Stimulated activated CD8-positive, alpha-beta memory T cell treated with anti-CD3 and anti-CD28 coated beads, Interleukin-4, amount 100 ng/mL, for 4 hours (primary cell): ENCODE measurements at places on chromosomes 3 and 15.

- no peak for DNase-seq
Measured at GRCh38 chr15:81760686-81761085, 285.1 kb downstream of the MEX3B start.

DNA sequence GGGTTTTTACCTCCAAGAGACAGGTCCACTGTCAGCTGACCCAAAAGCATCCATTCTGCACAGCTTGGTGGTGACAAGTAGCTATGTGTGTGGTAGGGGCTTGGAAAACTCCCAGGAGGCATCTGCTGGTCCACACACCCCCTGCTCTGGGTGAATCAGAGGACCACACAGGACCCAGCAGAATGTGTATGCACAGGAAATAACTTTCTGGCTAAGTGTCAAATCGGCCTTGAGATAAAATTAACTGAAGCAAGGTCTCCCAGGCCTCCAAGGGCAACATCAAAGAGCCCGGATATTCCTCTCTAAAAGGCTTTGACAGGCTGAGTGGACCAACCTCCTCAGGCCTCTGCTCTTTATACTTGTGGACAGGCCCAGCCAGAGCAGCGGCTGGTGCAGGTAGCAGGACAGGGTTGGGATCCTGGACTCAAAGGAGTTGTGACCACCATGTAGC is 66.5 kb downstream of the CTNNB1 start:
- no peak for DNase-seq

- no peak for DNase-seq
Measured at GRCh38 chr3:72345237-72345878, 502.9 kb downstream of the SHQ1 start.

- no peak for DNase-seq
Measured at GRCh38 chr15:26773917-26774316, 1.1 kb upstream of the GABRB3 start.

DNA sequence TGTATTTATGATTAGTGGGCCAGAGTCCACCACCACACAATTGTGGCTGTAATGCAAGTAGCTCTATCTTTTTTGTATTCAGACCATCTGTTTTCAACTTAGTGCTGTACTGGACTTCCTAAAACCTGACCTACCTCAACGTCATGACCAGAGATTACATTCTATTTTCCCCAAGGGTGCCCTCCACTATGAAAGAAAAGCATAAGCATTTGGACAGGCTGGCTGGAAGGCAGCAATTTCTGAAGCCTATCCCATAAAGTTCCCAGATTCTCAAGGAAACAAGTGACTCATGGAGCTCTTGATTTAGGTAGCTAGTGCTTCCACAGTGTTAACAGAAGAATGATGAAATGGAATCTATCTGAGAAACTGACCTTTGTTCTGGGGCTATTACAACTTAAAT is 75.8 kb downstream of the COL8A1 start:
- no peak for DNase-seq

DNA sequence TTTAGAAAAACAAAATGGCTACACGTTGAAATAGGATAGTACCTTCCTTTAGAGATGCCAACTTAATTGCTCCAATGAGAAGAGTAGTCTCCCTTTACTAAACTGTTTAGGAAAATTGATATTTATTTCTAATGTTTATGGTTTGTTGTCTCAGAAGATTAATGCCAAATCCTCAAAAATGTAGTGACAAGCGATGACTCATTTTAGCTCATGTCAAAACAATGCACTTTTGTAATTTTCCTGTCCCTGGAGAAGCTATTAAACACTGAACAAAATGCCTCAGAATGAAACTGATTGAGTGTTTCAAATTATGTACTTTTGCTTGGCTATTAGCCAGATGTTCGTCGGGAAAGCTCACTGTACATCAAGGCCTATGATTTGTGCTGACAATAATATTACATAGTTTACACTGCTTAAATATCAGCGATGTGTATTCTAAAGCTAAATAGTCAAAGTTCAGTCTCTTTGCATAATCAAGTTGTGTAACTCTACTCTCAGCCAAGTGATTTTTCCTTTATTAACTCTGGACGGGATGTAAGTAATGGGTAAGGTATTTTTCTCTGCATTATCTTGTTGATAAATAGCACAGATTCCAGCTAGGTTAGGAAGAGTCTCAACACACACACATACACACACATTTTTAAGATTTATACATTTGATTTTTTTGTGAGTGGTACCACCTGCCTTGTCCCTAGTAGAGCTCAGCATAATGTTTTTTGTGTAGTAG is 83.7 kb downstream of the CMSS1 start:
- DNase-seq, result no peak

- DNase-seq, result no peak
Measured at GRCh38 chr3:190288836-190289235, 33.4 kb downstream of the CLDN1 start.

- no peak for DNase-seq
Measured at GRCh38 chr3:46544771-46545503, 21.2 kb downstream of the LRRC2 start.

- no peak for DNase-seq
Measured at GRCh38 chr3:124859025-124859424, 28.1 kb downstream of the ITGB5 start.

GRCh38 chr3:49745986-49746385 is 22.2 kb upstream of the GMPPB start:
- no peak for DNase-seq
